ENCODE measurements at places on chromosomes 2 and 18. TPM values are rescaled to one million over a fixed set of nuclear protein-coding genes. Genes with fewer than 3 reads are reported as not detected.

The ASXL3 gene
- total RNA-seq, result not detected

The DUSP2 gene
- total RNA-seq, result 0.38 TPM

The UGT1A10 gene
- total RNA-seq, result not detected

The OTOF gene
- 0.13 TPM for total RNA-seq

The NTSR2 gene
- not detected for total RNA-seq

The DGKD gene
- 74.1 TPM for total RNA-seq

The ACVR1C gene
- not detected for total RNA-seq

The EIF2AK2 gene
- 22.1 TPM for total RNA-seq

The NEURL3 gene
- 0.62 TPM for total RNA-seq
